ENCODE measurements at places on chromosomes 11 and 22. TPM values are rescaled to one million over a fixed set of nuclear protein-coding genes. Genes with fewer than 3 reads are reported as not detected.

The PDE2A gene
- 0.24 TPM for total RNA-seq

The TSSC4 gene
- 45.5 TPM for total RNA-seq

The KCNQ1OT1 gene
- 0.39 TPM for total RNA-seq

The SCUBE1 gene
- total RNA-seq, result 2.4 TPM

The PTPN5 gene
- not detected for total RNA-seq

The CLMP gene
- 130 TPM for total RNA-seq

The ST14 gene
- 0.32 TPM for total RNA-seq

The INSC gene
- total RNA-seq, result 0.08 TPM

The SMIM35 gene
- total RNA-seq, result not detected

The SLN gene
- 0.24 TPM for total RNA-seq

The IFITM10 gene
- 0.13 TPM for total RNA-seq

The SMTNL1 gene
- not detected for total RNA-seq

The PTPRCAP gene
- 1.9 TPM for total RNA-seq

The LMNTD2 gene
- total RNA-seq, result 0.39 TPM

The MUC6 gene
- not detected for total RNA-seq
